ENCODE measurements at places on chromosomes 6 and 20. TPM values are rescaled to one million over a fixed set of nuclear protein-coding genes. Genes with fewer than 3 reads are reported as not detected.

- DNase-seq, result no peak
Observed at GRCh38 chr6:124723671-124724070, 238.6 kb upstream of the RNF217 start.

TRIM31 gene
- total RNA-seq, result not detected

TOMM6 gene
- total RNA-seq, result 142 TPM

- no peak for DNase-seq
Observed at GRCh38 chr6:227074-227782, 65.1 kb upstream of the DUSP22 start.

CD93 gene
- not detected for total RNA-seq

DNA sequence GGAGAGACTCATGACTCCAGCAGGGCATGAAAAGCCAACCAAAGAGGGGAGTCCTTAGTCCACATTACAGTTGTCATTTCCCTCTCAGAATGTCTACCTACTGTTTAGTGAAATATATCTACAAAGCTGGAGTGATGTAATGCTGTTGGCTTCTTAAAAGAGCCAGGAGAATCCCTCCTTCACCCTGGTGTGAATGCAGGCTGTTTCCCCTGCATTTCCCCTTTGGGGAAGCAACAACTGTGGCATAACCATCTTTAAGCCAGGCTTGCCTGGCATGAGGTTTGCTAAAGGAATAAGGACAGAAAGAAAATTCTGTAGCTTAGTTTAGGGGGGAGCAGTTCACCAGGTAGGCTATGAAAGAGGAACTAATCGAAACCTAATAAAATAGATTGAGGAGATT, 129.5 kb downstream of the CRYBG1 start:
- DNase-seq, result no peak

- no peak for DNase-seq
Observed at GRCh38 chr6:87806099-87806498, 104.1 kb upstream of the AKIRIN2 start.

TFAP2D gene
- total RNA-seq, result not detected

DNA sequence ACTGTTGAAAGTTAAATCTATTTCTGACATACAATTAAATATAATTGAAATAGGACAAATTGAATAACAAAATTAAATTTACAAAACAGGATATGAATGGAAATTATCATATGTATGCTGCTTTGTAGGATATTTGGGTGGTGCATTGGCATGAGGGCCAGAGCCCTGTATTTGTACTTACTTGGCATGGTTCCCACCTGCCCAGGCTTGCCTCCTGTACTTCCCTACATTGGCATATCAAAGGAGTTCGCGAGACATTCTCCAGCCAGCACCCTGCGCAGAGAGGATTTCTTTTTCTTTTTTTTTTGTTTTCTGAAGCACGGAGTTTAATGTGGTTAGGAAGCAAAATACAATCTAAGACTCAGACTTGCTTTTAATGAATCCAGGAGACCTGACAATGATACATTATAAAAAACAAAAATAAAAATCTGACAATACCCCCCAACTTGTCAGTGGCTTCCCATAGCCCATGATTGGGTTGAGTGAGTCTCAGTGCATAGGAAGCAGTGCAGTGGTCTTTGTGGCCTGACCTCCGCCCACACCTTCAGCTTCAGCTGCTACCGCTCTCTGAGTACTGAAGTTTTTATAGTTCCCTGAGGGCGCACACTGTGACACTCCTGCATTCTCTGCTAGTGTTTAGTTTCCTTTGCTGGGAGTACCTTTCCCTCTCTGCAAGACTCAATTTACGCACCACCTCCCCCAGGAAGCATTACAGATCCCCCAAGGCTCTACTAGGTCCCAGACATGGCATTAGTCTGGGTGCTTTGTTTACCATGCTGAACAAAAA, 440.8 kb downstream of the UTRN start:
- DNase-seq, result no peak

- DNase-seq, result no peak
Observed at GRCh38 chr6:125926711-125927110, 29.9 kb upstream of the HINT3 start.

- no peak for DNase-seq
Observed at GRCh38 chr6:170050591-170051041, 240.3 kb downstream of the DLL1 start.

CDH4 gene
- 0.14 TPM for total RNA-seq

DNA sequence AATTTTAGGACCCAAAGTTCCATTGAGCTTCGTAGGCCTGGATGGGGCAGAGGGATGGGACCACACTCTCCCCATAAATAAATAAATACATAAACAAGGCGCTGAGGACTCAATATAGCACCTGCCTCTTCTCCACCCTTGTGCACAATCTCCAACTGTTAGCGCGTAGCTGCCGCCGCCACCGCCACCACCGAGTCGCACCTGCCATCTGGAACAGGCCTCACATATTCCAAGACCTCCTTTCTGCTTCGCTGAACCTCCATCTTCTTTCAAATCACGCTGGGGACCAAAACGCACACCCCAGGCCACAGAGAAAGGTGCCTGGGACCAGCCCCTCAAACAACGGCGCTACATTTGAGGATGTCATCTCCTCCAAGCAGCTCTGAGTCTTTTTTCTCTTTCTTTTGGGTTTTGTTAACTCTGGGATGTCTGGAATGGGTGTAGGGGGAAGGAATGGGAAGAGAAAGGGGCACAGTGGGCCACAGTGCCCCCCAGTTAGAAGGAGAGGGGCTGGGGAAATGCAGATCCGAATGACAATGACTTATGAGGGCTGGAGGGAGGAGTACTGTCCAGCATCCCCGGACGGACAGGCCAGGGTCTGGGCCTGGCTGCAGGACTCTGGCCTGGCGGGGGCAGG, 49.7 kb downstream of the NOL4L start:
- DNase-seq, result no peak

FLRT3 gene
- total RNA-seq, result 0.69 TPM

DNA sequence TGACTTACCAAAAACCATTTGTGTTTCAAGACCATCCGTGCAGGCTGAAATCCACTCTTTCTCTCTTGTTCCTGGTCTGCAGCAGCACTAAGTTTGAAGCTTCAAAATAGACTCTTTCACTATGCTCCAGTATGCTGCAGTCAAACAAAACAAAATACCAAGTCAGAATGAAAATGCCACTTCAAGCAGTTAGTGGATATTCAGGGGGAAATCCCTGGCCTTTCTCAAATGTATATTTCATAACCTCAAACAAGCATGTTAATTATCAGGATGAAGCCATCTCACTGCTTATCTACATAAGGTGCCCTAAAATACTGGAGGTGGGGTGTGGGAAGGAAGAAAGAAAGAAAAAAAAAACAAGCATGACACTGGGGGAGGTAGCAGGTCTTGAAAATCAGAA, 103.5 kb downstream of the ATXN1 start:
- DNase-seq, result no peak

HTR1E gene
- total RNA-seq, result not detected

DNA sequence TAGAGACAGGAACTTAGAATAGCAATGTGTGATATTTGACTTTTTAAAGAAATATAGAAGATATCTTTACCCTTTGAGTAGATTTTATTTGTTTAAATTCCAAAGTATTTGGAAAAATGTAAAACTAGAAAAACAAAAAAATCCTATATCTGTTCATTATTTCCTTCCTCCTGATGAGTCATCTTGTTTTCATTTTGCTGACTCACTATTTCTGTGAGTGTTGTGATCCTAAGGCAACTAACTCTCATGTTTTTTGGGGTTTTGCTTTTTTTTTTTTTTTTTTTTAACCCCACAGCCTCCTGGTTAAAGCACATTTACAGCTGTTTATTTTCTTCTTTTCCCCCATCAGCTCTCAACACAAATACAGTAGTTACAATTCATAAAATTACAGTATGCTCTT, 37.8 kb upstream of the THEMIS start:
- peak; percentile 22 for DNase-seq

DNA sequence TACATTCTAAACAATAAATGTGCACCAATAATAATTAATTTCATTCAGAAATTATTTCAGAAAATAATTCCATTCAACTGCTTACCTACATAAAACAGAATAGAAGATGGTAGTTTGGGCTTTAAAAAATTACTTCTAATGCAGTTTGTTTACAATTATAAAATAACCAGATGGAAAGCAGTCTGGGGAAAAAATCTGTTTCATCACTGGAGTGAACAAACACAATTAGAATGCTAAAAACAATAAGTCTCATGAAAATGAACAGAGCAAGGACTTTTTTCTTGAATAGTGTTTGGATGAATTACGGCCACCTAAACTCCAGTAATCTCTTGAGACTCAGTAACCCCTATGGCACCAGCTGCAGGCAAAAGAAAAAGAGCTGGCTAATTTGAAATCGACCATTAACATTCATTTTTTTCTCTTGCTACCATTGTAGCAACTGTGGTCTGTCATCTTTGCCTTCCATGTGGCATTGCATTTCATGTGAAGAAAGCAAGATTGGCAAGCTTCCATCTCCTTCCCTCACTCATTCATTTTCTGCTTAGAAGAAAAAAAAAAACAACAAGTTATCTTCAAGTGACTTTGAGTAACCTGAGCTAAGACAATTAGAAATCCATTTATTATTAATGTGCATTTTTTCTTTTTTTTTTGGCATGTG, 88.4 kb upstream of the CEP85L start:
- DNase-seq, result no peak

SYNJ2 gene
- 3.4 TPM for total RNA-seq
